ENCODE measurements at places on chromosomes 3 and 15. TPM values are rescaled to one million over a fixed set of nuclear protein-coding genes. Genes with fewer than 3 reads are reported as not detected.

GP9 gene
- total RNA-seq, result not detected

FOXB1 gene
- not detected for total RNA-seq

CD276 gene
- 84.3 TPM for total RNA-seq

P2RY14 gene
- 2.7 TPM for total RNA-seq

CTXN2 gene
- not detected for total RNA-seq

SLC22A13 gene
- not detected for total RNA-seq

DNA sequence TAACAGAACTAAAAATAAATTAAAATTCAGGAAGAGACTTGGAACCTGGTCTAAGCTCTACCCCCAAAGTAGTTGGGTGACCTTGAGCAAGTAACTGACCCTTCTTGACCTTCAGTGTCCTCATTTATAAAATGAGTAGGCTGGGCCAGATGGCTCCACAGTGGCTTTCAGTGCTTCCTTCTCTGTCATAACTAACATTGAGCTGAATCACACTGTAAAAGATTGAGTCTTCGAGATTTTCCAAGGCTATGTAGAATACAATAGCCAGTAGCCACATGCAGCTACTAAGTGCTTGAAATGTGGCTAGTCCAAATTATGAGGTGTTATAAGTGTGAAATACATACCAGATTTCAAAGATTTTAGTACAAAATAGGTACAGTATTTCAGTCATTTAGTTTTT is 313.3 kb downstream of the MECOM start:
- no peak for DNase-seq

GRCh38 chr15:71945012-71945411 is 134.7 kb downstream of the NR2E3 start:
- no peak for DNase-seq

DNA sequence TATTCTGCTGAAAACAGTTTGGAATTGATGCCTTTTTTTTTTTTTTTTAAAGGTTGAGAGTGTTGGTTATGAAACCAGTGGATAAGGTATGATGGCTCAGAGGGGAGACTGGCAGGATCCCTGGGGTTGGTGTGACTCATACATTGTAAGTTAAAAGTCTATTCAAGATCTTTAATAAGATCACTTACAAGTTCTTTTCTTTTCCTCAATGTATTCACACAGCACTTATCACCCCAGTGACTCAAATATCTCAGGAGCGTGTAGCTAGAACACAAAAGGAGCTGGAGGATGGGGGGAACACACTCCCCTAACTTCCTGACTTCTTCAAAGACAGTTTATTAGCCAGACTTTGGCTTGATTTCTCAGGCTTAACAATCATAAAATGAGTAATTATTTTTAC is 285.3 kb downstream of the SV2B start:
- DNase-seq, result no peak

DNA sequence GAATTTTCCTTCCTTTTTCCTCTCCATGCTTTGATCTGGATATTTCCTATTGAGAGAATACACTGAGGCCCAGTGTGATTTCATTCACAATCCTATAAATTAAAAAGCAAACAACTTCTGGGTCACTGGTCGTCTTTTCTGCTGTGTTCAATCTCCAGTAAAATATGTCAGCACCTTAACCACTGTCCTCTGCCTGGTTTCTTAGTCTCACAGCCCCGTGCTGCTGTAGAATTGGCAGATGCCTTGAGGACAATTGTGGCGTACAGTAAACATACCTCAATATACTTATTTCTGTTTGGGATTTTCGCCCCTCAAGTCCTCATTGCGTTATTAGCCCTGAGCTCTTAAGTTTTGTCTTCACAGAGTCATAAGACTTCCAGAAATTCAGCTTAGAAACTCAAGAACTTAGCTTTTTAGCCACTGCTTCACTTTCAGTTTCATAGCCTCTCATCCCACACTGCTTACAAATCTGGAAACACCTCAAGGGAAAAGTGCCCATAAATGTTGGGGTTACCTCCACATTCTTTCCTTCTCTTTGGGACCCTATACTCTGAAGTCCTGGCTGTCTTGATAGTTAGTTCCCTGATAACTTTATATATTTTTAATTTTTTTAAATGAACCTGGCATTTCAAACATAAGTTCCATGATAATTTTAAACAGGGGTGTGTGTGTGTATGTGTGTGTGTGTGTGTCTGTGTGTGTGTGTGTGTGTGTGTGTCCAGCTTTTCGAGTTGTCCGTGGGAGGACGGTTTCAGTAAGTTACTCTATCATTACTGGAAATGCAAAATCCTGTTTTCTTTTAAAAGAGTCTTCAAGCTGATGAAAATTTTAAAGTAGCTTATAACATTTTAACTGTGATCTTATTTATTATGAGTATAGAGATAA is 238.4 kb upstream of the CTDSPL start:
- no peak for DNase-seq

DNA sequence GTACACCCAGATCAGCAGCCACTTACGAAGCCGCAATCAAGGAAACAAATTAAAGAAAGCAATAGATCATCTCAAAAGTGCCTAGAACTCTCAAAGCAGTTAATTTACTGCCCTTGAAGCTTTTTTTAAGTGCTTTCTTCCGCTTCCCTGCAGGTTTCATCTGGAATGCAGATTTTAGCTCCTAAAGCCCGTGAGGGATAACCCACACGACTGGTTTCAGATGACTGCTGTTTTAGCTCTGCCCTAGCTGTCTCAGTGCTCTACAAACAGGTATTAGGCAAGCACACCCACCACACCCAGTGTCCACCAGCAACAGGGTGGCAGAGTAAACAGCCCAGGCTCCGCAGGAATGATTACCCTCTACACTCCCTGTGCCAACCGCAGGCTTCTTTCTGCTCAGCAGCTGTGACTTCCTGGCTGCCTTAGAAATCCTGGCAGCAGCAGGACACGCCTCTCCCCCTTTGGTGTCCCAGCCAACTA is 126.0 kb downstream of the FMN1 start:
- DNase-seq, result no peak

GRCh38 chr3:38003371-38003816 is 12.8 kb downstream of the VILL start:
- DNase-seq, result no peak

GRCh38 chr3:37279236-37279635 is 104.9 kb upstream of the LRRFIP2 start:
- DNase-seq, result no peak

DNA sequence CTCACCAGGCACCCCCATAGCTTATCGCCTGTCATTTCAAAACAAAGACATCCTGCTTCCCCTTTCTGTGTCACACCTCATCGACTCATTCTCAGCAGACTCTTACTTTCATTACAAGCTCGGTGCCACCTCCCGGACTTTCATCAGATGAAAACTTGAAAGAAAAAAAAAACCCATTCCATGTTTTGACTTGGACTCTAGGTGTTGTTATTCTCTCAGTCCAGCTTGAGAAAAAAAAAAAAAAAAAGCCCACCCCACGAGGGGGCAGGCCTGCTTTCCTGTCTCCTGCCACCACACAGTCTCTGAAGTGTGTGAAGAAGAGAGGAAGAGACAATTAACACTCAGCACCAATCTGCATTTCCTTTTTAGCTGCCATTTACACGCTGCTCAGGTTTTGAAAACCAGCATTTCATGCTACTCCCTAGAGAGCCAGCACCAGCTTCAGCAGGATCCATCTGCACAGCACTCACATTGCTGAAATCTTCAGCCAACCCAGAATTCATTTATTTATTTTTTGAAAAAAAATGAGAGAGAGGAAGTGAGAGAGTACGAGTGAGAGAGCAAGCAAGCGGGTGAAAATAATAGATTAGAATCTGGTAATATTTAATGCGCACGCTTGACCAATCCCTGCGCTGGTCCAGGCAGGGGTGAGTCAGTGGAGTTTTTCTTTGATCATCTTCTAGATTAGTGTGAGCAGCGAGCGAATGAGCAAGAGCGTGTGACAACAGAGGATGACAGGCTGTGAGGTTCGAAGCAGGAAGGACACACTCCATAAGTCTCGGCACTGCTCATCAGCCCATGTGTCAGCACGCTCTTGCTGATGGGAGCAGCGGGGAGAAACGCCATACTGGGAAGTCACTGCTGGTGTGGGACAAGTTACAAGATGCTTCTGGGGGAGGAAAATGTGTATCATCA is 23.5 kb downstream of the ZNF80 start:
- no peak for DNase-seq

DNA sequence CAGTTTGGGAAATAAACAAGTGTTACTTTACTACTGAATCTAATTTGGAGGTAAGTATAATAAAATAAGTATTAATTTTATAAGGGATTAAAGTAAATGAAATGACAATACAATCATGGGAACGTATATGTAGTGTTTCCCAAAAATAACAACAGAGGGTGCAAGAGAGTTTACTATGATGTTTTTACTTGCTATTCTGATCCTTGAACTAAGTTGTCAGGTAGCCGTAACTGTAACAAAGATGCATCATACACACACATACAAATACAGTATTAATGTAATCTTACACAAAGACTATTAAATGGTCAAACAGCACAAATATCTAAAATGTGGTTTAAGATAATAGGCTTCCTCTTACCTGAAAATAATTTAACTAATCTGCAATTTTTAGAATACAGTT is 311.4 kb downstream of the TBC1D5 start:
- DNase-seq, result no peak

DNA sequence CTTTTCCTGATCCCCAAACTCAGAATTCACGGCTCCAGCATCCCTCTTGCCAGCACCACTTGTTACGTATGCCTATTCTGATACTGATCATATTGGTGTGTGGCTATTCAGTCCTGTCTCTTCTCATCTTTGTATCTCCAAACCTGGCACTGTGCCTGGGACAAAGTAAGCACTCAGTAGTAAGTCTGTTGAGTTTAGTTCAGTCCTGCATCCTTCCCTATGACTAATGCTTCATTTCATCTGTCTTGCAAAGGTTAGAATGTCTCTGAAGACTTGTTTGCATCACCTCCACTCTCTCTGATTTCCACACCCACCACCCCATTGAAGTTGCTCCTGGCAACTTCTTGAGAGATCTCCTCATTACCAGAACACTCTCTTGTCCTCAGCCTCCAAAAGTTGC is 80.3 kb downstream of the HMG20A start:
- DNase-seq, result no peak

- no peak for DNase-seq
Observed at GRCh38 chr15:50458348-50459112, 34.3 kb downstream of the USP8 start.

Measured in ascending aorta (tissue), 2 donors.